SIG-M5 (cell line): ENCODE measurements at places on chromosomes 1 and 21.
A peak's percentile ranks its signal among the peaks of the same experiment; 100 is the strongest.

- DNase-seq = no peak
Measured at GRCh38 chr1:166882893-166883292, 6.8 kb upstream of the TADA1 start.

DNA sequence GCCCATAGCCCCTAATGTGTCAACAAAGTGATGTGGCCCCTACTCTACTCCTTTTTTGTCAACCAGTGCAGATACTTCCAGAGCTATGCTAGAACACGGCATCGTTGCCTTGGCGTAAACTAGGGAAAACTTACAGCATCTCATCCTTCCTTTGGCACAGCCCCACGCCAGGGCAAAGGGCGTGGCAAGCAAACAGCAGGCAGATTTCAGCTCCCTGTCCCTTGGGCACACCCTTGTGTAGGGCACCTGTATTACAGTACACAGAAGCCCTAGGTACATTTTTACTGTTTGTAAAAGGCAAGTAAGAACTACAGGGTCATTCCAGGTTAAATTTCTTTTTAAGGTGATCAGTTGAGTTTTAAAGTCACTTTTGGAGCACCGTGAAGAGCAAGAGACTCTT is 29.3 kb downstream of the PRDX6 start:
- no peak for DNase-seq

- no peak for DNase-seq
Measured at GRCh38 chr1:244839656-244840055, 4.2 kb downstream of the COX20 start.

DNA sequence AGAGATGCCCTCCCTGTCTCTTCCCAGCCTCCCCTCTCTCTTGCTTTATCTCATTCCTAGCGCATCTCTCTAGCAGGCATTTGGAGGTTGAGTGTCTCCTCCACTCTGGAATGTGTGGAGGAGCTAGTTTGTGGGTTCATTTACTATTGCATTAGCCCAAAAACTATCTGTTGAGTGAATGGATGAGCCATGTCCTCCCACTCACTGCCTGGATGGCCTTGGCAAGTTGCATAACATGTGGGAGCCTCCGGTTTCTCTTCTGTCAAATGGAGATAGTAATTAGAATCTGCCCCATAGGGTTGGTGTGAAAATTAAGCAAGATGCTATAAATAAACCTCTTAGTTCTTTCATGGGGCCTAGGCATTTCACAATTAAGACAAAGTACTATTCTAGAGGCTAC is 181.8 kb downstream of the KAZN start:
- peak; percentile 87 for DNase-seq

DNA sequence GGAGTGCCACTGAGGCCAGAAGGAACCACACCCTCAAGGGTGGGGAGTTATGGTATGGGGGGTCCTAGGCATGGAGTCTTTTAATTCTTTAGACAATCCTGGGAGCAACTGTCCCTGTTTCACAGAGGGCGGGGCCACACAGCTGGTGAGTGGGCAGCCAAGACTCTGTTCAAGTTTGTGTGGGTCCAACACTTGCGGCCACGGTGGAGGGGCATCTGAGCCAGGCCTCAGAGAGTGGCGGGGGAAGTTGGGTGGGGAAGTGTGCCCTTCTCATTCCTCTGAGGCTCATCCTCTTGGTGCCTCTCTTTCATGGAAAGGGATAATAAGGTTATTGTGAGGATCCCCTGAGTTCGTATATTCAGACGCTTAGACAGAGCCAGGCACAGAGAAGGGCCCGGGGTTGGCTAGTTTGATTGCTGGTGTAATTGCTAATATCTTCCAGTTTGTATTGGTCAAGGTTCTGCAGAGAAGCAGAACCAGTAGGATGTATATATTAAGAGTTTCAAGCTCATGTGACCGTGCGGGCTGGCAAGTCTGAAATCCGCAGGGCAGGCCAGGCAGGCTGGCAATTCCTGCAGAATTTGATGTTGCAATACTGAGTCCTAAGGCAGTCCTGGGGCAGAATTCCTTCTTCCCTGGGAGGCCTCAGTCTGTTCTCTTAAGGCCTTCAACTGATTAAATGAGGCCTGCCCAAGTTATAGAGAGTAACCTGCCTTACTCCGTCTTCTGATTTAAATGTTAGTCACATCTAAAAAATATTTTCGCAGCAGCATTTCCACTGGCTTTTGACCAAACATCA is 15.9 kb downstream of the PCSK9 start:
- no peak for DNase-seq

DNA sequence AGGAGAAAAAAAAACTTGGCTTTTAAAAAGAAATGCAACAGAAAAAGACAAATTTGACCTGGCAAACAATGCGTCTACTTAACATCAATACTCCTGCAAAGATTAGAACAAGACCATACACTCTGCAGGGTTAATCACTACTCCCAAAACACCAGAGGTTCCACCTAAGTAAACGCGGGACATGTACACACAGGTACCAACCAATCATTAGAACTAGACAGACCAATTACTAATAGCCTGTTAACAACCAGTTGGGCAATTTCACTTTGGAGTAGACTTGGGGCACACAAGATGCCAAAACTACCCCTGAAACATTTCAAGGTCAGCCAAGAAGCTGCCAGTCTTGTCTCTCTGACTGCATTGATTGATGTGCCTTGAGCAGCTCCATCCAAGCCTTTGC is 125.8 kb downstream of the RRAGC start:
- DNase-seq = no peak

- no peak for DNase-seq
Measured at GRCh38 chr1:59428828-59429227, 131.9 kb downstream of the FGGY start.

DNA sequence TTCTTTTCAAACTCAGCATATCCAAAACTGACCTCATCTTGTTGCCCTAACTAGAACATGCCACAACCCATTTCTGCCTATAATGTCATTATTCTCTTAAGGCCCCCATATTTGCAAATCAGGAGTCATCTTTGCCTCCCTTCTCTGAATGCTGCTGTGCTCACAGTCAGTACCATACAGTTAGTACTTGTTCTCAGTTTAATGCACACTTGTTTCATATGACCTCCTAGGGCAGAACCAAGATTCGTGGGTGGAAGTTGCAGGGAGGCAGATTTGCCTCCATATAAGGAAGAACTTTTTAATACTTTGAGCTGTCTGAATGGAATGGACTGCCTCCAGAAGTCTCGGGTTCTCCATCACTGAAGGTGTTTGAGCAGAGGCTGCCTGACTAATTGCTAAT is 9.2 kb downstream of the CAP1 start:
- DNase-seq = no peak

- no peak for DNase-seq
Measured at GRCh38 chr1:4825800-4826450, 171.5 kb downstream of the AJAP1 start.

DNA sequence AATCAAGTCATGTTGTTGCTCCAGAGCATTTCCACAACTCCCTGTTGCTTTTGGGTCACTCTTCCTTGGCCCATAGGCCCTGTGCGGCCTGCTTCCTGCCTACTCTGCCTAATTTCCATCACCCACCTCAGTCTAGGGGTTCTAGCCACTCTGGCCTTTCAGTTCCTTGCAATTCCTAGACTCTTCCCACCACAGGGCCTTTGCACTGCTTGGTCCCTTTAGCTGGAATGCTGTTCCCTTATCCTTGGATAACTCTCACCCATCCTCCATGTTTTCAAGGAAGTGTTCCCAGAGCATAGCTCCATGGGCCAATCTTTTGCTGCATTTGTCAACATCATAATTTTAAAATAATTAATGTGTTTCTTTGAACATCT is 18.7 kb downstream of the EPHB2 start:
- DNase-seq = no peak

GRCh38 chr1:89322402-89322801 is 41.5 kb upstream of the GBP6 start:
- no peak for DNase-seq

- DNase-seq = no peak
Measured at GRCh38 chr1:163410073-163410999, 88.6 kb downstream of the NUF2 start.
